Neural crest cell (in vitro differentiated cells): ENCODE measurements at places on chromosomes 5 and 9. TPM values are rescaled to one million over a fixed set of nuclear protein-coding genes. Genes with fewer than 3 reads are reported as not detected.

The FOXD4L3 gene
- total RNA-seq, result not detected in 2 replicates

The WDR38 gene
- total RNA-seq, result not detected in 2 replicates

The SKP2 gene
- 147 and 153 TPM in 2 replicates for total RNA-seq

The SCGB3A2 gene
- total RNA-seq, result not detected in 2 replicates

The CTNND2 gene
- 39.4 and 40.0 TPM in 2 replicates for total RNA-seq

The CDC20B gene
- not detected in 2 replicates for total RNA-seq

The BRINP1 gene
- total RNA-seq, result 0.86 and 0.96 TPM in 2 replicates

The PCDHB11 gene
- total RNA-seq, result 2.7 and 3.6 TPM in 2 replicates

The UNC5A gene
- 0.32 and 0.70 TPM in 2 replicates for total RNA-seq

DNA sequence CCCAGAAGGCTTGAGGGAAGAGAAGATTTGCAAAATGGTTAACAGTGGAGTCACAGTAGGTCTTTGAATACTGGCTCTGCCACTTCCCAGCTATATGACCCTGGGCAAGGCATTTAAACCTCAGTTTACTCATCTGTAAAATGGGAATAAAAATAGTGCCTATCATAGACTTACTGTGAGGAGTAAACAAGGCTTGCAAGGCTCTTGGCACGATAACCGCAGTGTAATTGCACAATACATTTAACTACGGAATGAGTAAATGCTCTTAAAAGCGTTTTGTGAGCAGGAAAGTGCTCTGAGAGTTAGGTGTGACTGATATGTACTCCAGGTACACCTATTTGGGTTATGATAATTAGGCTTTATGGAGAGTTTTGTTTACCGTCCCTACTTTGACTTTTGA is 8.4 kb downstream of the SLC36A3 start:
- DNase-seq, result no peak

DNA sequence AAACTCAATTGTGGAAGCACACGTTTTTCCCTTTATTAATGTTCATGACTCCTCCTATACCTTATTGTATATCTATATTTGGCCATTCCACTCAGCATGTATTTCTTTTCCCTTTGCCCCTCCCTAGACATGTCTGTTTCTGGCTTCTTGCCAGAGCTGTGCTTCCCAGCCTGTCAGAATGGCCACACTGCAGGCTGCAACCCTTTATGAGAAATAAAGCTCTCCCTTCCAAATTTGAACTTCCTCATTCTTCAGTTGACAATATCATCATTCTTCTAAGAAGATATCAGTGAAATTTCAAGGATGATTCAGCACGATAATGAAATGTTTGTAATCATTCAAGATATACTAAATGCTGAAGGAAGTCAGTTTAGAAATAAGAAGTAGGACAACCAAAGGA is 107.6 kb upstream of the PRSS3 start:
- DNase-seq, result no peak

DNA sequence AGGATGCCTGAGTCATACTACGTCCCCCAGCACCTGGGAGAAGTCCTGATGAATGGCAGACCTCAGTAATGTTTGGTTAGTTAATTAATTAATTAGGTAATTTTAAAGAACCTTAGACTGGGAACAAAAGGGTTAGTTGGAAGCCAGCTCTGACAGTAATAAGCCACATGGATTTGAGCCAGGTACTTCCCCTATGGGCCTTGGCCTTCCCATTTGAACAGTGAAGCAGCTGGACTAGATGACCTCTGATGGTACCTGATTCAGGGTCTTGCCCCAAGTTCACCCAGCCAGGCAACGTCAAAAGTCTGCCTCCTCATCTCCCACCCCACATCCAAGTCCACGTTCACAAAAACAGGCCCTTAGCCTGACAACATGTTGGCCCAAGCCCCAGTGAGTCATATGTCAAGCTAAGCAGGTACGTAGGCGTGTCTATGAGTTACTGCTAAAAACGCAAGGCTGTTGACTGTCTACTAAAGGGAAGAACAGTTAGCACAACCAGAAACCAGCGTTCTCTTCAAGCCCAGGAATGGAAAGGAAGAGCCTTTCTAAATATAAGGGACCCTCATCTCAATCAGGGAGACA is 303.2 kb downstream of the ACTL7B start:
- DNase-seq, result no peak

DNA sequence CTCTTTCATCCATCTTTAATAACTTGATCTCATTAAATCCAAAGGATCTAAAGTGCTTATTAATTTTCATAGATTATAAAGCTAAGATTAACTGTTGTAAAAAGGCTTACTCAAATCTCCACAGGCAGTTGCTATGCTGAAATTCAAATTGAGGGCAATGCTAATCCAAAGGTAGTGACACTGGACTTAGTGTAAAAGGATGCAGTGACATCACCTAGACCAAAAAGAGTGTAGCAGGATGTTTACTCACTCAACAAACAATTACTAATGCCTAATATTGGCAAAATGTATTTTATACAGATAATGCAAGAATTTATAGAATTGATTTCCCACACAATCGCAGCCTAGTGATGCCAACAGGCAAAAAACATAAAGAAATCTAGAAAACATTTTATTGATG is 756.2 kb downstream of the CDH9 start:
- DNase-seq, result no peak

- no peak for DNase-seq
These were observed 85.8 kb downstream of the FAM114A2 start for GRCh38 chr5:153952893-153953292.

DNA sequence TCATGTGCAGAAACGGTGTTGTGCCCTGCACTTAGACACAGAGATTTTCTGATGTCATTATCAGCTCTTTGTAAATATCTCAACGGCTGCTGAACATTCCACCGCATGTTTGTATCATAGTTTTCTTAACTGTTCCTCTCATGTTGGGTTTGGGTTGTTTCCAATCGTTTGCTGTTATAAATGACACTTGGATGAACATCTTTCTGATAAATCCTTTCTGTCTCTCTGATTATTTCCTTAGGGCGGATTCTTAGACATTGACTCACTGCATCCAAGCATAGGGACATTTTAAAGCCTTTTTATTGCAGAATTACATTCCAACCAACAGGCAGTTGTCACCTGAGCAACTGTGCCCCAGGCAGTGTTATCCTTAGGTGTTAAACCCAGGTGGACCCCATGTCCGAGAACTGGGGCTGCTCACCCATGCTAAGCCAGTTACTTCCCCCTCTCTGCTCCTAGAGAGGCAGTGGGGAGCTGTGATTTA is 28.5 kb downstream of the COL5A1 start:
- no peak for DNase-seq

DNA sequence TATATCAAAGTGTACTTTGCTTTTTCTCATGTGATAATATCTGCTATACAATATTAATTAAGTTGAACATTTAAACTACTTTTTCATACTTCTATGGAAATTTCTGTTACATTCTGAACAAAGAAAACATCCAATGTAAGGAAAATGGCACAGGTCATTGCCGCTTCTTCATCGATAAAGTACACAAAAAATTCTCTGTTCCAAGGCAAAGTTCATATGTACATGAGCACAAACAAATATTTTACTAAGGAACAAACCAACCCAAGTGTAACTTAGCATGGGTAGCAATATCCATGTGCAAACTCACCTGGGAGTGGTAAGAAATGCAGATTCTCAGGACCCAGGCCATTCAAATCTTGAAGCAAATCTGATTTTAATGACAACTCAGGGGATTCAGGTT is 139.8 kb downstream of the TMEM161B start:
- no peak for DNase-seq

DNA sequence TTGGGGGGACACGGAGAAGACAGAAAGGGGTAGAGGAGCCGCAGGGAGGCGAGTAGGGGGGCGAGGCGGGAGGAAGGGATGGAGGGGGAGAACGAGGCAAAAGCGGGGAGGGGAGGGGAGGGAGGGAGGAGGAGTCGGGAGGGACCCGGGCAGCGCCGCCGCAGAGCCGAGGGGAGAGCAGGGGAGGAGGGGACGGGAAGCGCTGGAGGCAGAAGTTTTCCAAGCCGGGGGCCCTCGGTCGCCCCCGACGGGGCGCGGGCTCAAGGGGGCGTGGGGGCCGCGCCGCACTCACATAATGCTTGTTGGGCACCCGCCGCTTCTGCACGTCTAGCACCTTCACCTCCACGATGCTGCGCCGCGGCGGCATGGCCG is 353 bp downstream of the SH3PXD2B start:
- DNase-seq, result peak; percentile 53

DNA sequence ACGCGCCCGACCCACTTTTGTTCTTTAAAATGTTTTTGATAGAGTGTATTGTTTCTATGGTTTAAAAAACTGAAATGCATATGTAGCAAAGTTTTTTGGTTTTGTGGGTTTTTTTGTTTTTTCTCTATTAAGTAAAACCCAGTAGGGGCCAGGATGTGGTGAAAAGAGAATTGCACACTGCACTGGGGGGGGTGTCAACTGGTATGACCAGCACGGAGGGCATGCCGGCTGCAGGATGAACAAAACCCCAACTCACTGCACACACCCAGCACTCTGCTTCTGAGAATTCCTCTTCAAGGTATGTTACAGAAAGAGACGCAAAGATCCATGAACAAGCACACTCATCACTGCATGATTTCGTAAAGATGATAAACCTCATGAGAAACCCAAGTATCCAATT is 75.0 kb downstream of the STK10 start:
- no peak for DNase-seq

GRCh38 chr9:4798281-4799032 is 5.7 kb downstream of the RCL1 start:
- no peak for DNase-seq

DNA sequence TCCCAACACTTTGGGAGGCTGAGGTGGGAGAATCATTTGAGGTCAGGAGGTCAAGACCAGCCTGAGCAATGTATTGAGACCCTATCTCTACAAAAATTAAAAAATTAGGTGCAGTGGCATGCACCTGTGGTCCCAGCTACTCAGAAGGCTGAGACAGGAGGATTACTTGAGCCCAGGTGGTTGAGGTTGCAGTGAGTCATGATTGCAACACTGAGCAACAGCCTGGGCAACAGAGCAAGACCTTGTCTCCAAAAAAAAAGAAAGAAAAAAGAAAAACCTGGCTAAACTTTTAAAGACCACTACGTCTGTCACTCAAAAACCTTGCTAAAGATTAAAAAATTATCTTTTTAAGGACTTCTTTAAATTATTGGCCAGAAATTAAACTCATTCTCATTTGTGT is 59.8 kb upstream of the ABCA1 start:
- DNase-seq, result no peak

DNA sequence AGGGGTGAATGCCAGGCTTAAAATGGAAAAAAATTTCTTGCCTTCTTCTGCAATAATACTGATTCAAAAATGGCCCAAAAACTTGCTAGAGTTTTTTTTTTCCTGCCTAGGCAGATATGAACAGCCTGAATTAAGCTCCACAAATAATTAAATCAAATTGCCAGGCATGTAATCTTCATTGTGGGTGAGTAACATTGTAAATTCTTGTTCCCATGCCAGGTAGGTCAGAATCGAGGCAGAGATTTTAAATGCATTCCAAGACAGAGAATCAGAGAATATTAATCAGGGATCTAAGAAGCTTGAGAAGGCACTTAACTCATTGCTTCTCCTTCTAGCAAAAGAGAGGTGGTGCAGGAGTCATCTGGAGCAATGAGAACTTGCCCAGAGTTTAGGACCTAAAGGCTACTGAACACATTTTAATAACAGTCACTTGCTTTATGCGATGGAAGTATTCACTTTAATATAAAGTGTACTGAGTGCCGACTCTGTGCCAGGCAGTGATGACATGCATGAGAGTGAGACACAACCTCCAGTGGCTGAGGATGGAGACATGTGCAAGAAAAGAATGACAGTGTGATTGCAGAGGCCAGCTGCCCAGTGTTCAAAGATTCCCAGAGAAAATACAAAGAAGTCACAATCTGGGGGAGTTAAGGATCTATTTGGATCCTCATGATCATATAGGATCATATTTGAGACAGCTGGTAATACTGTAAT is 102.3 kb downstream of the APBA1 start:
- no peak for DNase-seq

DNA sequence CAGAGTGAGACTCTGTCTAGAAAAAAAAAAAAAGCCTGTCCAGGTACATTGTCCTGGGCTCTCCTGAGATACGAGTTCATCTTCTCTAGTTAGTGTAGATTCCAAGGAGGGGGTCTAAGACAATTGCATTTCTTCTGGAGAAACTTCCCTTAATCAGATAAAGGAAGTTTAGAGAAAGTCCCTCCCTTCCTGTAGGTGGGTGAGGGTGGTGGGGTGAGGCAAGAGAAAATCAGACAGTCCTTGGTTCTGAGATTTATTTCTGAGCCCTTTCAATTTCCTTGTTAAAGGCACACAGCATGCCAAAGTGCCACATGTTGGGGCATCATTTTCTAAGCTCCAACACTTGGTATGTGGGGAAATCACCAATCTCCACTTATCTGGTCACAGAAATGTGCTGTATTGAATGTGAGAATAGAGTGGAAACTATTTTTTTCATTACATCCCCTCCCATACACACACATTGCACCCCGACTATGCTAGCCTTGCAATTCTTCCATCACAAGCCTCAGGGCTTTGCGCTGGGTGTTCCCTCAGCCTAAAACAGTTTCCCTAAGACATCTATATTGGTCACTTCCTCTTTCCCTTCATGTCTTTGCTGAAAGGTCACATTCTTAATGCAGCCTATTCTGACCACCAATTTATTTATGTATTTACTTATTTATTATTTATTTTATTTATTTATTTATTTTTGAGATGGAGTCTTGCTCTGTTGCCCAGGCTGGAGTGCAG is 5.1 kb upstream of the TUT7 start:
- no peak for DNase-seq

DNA sequence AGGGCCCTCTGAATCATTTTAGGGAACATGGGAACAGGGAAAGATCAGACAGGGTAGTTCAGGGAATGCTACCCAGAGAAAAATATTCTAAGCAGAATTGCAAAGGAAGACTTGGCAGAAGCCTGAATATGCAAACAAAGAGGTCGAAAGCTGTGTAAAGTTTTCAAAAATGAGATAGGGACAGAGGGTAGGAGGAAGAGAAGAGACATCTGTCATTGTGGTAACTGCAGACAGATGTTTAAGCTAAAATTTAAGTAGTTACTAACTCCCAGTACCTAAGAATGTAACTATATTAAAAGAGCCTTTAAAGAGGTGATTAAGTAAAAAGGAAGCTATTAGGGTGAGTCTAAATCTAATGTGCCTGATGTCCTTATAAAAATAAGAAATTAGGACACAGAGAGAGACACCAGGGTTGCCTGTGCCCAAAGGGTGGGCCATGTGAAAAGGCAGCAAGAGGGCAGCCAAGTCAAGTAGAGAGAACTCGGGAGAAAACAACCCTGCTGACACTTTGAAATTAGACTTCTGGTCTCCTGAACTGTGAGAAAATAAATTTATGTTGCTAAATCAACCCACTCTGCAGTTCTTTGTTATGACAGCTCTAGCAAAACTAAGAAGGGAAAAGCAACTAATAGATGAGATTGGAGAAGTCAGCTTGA is 1647.4 kb upstream of the C9orf72 start:
- DNase-seq, result no peak

DNA sequence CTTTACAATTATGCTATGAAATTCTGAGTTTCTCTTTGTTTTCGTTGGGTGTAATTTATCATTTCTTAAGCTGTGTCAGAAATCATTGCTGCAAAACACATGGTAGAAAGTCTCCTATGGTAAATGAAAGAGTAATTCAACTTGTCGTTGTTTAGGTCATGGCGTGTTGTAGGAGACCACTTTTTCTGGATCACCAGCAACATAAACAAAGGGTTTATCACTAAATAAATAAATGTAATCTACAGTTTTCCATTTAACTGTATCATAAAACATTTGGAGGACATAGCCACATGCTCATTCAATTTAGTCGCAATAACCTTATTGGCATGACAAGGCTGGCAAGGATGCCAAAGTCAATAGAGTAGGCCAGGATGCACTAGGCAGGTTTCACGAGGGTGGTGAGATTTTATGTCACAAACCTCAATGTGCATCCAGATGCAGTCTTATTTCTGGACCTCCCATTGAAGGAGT is 154.4 kb upstream of the ERCC6L2 start:
- DNase-seq, result no peak
